ENCODE measurements at places on chromosomes 16 and 17. TPM values are rescaled to one million over a fixed set of nuclear protein-coding genes. Genes with fewer than 3 reads are reported as not detected.

The CRHR1 gene
- not detected for polyA plus RNA-seq

The SPHK1 gene
- polyA plus RNA-seq = 0.29 TPM

The KRTAP9-8 gene
- not detected for polyA plus RNA-seq

The CIBAR2 gene
- polyA plus RNA-seq = not detected

The TNFSF12 gene
- 45.8 TPM for polyA plus RNA-seq

The GALR2 gene
- polyA plus RNA-seq = 0.37 TPM

The KRTAP2-1 gene
- not detected for polyA plus RNA-seq

- no peak overlapping the region for H3K4me3 ChIP-seq
- no peak overlapping the region for H3K27ac ChIP-seq
- no peaks in the 10 kb centered on the region for H3K4me1 ChIP-seq
- H3K27me3 ChIP-seq = no peaks in the 10 kb centered on the region
- H3K36me3 ChIP-seq = no peaks in the 10 kb centered on the region
Measured at GRCh38 chr16:87582216-87582965, 19.9 kb upstream of the JPH3 start.

DNA sequence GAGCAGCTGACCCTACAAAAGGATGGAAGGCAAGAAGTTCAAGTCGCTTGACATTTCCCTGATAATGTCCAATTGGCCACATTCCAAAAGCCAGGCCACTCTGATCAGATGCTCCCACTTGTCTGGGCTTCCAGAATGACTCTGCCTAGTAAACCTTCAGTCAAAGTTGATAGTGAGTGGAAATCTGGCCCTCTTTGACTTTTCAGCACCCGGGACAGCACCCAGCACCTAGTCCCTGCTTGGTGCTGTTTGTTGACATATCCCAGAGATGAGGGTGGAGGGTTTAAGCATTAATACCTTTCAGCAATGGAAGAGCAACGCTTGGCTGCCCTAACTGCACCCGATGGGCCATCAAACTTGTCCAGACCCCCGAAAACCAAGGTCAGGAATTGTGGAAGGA, 131.3 kb downstream of the AIPL1 start:
- H3K36me3 ChIP-seq = no peaks in the 10 kb centered on the region
- no peaks in the 10 kb centered on the region for H3K27me3 ChIP-seq
- no peaks in the 10 kb centered on the region for H3K4me1 ChIP-seq
- H3K4me3 ChIP-seq = no peak overlapping the region

DNA sequence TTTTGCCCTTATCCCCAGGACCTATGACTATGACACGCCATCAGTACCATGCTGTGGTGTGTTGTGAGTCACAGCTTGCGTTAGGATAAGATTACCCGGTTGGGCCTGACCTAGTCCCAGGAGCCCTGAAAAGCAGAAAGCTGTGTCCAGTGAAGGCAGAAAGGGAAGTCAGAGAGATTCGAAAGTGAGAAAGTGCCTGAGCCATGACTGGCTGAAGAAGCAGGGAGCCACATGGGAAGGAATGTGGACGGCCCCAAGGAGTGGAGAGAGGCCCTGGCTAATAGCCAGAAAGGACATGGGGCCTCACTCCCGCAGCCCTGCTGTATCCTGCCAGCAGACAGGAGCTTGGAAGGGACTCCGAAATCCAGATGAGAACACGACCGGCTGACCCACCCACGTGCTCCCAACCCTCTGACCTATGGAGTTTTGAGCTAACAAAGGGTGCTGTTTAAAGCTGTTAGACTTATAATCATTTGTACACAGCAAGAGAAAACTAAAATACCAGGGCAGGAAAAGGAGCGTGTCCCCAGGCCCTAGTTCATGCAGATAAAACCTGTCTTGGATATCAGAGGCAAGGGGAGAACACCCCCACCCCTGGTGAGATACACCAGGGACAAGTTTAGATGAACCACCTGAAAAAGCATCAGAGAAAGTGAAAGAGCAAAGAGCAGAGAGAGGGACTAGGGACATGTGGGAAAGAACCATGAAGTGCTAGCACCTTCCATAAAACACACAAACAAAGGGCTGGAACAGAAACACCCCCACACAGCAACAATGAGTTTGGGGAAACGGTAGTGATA, 115.3 kb downstream of the SLC39A11 start:
- H3K36me3 ChIP-seq = no peaks in the 10 kb centered on the region
- no peak overlapping the region for H3K27ac ChIP-seq
- no peak for DNase-seq
- H3K4me1 ChIP-seq = no peaks in the 10 kb centered on the region
- no peak overlapping the region for H3K4me3 ChIP-seq

- H3K27ac ChIP-seq = no peak overlapping the region
- no peaks in the 10 kb centered on the region for H3K27me3 ChIP-seq
- no peaks in the 10 kb centered on the region for H3K36me3 ChIP-seq
- no peaks in the 10 kb centered on the region for H3K4me1 ChIP-seq
- no peak overlapping the region for H3K4me3 ChIP-seq
Measured at GRCh38 chr17:260944-261343, 79.5 kb upstream of the DOC2B start.

GRCh38 chr17:7192271-7192937, 13.2 kb upstream of the ASGR1 start:
- no peak overlapping the region for H3K4me3 ChIP-seq
- no peaks in the 10 kb centered on the region for H3K27me3 ChIP-seq
- no peaks in the 10 kb centered on the region for H3K36me3 ChIP-seq
- H3K27ac ChIP-seq = no peak overlapping the region

DNA sequence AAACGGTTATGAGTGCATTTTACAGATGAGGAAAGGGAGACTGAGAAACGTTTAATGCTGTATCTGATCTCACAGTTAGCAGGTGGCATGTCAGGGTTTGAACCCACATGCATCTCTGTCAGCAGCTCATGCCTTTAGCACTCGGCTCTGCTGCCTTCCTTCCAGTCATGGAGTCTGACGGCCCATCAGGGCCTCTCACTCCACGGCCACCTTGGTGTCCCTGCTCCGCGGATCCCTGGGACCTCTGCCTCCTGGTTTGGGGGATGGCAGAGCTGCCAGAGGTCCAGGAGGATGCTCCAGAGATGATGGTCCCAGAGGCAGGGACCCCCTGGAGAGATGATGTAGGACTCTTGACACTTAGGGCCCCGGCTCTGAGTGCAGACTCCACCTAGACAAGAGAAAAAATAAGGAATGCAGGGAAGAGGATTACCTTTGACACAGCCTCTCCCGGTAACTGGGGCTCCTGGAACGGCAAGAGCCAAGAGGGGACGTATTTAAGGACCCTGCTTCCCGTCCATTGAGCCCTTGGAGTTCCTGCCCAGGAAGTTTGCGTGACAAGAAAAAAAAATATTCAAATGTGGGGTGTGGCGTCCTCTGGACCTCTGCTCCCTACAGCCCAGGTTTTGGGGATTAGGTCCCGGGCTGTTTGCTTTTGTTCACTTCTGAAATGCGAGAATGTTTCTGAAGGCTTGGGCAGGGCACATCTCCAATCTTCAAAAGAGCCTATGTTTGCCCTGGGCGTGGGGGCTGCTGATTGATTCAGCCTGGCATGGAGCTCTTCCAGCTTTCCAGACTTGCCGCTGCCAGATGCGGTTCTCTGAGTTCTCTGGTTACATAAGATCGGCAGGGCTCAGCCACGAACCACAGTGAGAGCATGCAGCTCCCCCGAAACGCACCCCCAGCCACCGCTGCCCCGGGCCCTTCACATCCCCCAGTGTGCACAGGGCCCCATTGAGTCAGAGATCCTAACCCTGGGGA, at the start of gene ALDH3A1:
ALDH3A1 (minus strand) TSS at position 470 of the 978 bp plus-strand sequence. CDS start 3,169 bp downstream, outside the sequence.
- H3K27ac ChIP-seq = no peak within 1 kb of the TSS
- H3K27me3 ChIP-seq = no peaks in the 10 kb centered on the region
- no peak for DNase-seq
- H3K36me3 ChIP-seq = no peaks in the 10 kb centered on the region

GRCh38 chr17:57417956-57418355, 161.6 kb downstream of the MSI2 start:
- H3K4me1 ChIP-seq = no peaks in the 10 kb centered on the region
- DNase-seq = no peak
- H3K27ac ChIP-seq = no peak overlapping the region
- no peak overlapping the region for H3K4me3 ChIP-seq
- H3K36me3 ChIP-seq = no peaks in the 10 kb centered on the region

DNA sequence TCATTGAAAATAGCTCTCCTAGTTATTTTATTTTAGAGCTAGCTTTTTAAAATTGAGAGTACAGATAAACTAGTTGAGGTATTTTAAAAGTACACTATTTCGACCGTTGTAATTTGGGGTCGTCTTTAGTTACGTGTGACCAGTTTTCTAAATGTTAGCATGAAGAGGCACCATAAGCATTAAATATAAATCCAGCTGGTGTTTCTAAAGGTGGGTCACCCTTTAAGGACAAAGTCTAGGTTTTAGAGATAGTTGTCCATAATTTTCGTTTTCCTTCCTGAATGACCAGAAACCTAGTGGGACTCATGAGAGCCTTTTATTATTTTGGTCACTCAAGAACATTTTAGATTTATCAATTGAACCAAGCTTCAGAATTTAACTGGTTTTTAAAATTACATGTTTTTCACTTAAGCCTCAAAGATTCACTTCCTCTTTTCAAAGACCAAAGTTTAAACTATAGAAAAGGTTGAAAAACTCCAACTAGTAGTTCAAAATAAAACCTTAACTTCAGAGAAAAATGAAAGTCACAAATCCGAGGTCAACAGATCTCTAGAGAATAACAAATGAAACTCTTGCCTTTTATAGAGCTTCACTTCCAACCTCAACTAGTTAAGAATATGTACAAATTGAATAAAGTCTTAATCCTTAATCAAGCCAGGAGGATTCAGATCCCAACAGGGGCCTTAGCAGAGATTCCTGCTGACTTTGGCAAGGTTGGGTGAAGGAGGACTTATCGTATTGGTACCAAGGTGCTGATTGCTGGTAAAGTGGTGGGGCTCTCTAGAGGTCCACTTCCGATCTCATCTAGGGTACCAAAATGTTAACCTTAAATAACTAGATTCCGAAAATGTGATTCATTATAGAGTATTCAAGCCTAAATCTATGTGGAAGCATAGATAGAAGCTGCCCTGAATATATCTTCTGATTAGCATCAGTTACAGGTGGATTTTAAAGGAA, 32.5 kb downstream of the PHKB start:
- DNase-seq = no peak
- H3K4me3 ChIP-seq = no peak overlapping the region
- peaks cover 15% of the 10 kb centered on the region for H3K4me1 ChIP-seq
- H3K27ac ChIP-seq = no peak overlapping the region
- no peaks in the 10 kb centered on the region for H3K27me3 ChIP-seq

GRCh38 chr17:55577687-55578086, 66.4 kb upstream of the SMIM36 start:
- H3K4me3 ChIP-seq = peak overlapping the region; percentile 55
- no peaks in the 10 kb centered on the region for H3K27me3 ChIP-seq
- H3K4me1 ChIP-seq = peaks cover 30% of the 10 kb centered on the region
- H3K27ac ChIP-seq = peak overlapping the region; percentile 47

DNA sequence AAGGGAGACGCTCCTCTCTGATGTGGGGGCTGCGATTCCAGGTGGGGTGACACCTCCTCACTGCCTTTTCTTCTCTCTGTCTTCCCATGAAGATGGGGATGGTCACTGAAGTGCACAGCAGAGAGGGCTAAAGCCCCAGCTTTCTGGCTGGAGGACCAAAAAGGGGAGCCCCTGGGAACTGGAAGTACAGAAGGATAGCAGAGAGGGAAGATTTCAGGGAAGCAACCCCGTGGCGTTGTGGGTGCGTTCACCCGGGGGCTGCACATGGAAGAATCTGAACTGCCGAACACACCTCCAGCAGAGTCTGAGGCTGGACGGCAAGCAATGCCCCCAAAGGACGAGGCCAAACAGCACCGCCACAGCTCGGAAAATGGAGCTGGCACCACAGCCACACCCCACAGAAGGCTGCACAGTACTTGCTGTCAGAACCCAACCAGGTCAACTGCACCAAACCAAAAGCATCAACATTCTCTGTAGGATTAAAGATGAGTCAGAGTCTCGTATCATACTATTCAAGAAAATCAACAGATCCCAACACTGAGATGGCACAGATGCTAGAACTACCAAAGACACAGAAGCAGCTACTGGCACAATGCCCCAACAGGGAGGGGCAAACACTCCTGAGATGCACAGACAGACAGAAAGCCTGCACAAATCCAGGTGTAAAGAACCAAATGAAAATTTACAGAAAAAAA, 49.9 kb downstream of the MAP1LC3B start:
- no peaks in the 10 kb centered on the region for H3K36me3 ChIP-seq
- H3K4me3 ChIP-seq = no peak overlapping the region
- H3K27me3 ChIP-seq = no peaks in the 10 kb centered on the region

- no peaks in the 10 kb centered on the region for H3K4me1 ChIP-seq
- DNase-seq = no peak
- H3K36me3 ChIP-seq = no peaks in the 10 kb centered on the region
- H3K27me3 ChIP-seq = no peaks in the 10 kb centered on the region
Measured at GRCh38 chr16:23040246-23040645, 109.0 kb downstream of the USP31 start.

DNA sequence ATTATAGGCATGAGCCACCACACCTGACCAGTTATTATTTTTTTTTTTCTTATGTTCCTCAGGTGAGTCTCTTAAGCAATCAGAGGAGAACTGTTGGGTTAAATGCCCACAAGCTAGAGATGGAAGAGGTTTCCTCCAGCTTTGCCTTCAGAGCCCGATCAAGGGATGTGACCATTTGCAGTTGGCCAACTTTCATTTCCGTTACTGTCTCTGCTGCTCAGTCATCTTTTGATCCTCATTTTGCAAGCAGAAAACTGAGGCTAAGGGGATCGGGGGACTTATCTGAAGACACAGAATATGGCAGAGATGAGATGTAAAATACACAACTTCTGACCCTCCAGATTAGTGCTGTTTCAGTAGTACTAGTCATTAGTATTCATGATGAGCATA, 188.8 kb downstream of the RAB11FIP4 start:
- no peak overlapping the region for H3K27ac ChIP-seq
- no peaks in the 10 kb centered on the region for H3K36me3 ChIP-seq
- H3K4me3 ChIP-seq = no peak overlapping the region
- no peaks in the 10 kb centered on the region for H3K27me3 ChIP-seq
- DNase-seq = no peak

DNA sequence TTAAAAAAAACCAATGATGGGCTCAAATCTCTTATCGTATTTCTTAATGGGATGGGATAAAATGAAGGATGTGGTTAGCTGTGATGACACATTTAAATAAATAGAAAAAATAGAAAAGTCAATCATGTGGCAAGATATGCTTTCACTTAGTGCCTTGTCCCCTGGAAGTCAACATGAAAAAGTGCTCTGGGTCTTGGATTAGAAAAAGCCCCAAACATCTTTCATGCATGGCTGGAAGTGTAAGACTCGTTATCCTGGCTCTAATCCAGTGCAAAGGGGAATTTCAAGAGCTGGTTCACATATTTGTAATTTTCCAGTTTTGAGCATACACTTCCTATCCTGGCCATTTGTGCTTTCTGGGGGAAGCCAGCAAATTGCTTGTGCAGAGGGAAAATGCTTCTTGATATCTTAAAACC, 160.9 kb downstream of the MAP2K6 start:
- H3K27ac ChIP-seq = no peak overlapping the region
- no peaks in the 10 kb centered on the region for H3K27me3 ChIP-seq
- no peaks in the 10 kb centered on the region for H3K4me1 ChIP-seq

- no peak overlapping the region for H3K4me3 ChIP-seq
- H3K27ac ChIP-seq = no peak overlapping the region
- no peak for DNase-seq
- no peaks in the 10 kb centered on the region for H3K27me3 ChIP-seq
- H3K4me1 ChIP-seq = no peaks in the 10 kb centered on the region
- H3K36me3 ChIP-seq = no peaks in the 10 kb centered on the region
Measured at GRCh38 chr17:34378664-34379101, 15.7 kb upstream of the CCL1 start.
